ENCODE measurements at places on chromosomes 1 and 21. TPM values are rescaled to one million over a fixed set of nuclear protein-coding genes. Genes with fewer than 3 reads are reported as not detected.

DNA sequence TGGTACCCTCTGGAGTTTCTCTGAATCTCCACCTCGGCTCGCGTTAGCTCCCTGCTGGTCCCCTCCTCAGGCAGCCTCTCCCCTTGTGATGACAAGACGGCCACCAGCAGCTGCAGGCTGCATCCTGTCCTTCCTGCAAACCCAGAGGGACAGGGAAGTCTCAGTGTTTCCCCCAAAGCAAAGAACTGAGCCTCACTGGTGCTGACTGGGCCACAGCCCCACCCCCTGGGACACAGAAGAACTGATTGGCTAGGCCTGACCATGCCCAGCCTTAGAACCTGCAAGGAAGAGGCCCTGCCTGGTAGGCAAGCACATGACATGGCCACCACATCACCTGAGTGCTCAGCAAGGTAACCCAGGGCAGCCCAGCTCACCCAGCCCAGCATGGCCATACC lies 34.6 kb downstream of the TMEM51 start:
- H3K4me3 ChIP-seq, result no peak overlapping the region
- H3K4me1 ChIP-seq, result no peaks in the 10 kb centered on the region
- H3K36me3 ChIP-seq, result no peaks in the 10 kb centered on the region
- H3K27ac ChIP-seq, result no peak overlapping the region

The CFHR5 gene
- not detected for total RNA-seq

- no peak overlapping the region for H3K27ac ChIP-seq
- no peaks in the 10 kb centered on the region for H3K4me1 ChIP-seq
- H3K27me3 ChIP-seq, result peaks cover 62% of the 10 kb centered on the region
- no peak for DNase-seq
- H3K4me3 ChIP-seq, result no peak overlapping the region
These were observed 57.9 kb upstream of the FMOD start for GRCh38 chr1:203408486-203409481.

The RGS1 gene
- total RNA-seq, result 35.7 TPM

DNA sequence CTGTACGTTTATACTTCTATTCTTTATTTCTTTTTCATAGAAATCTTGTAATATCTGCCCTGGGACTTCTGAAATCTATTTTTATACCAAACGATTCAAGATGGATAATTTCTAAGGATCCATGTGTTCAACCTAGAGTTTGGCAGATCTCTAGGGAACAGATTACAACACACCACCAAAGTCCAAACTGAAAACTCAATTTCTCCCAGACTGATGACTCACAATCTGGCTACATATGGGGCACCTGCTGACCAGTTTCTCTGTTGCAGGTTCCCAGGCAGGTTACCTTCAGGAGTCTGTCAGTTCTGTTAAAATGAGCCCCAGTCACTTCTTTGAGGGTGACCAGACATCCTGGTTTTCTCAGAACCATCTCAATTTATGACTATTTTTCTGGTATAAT lies 439.4 kb downstream of the GPATCH2 start:
- no peaks in the 10 kb centered on the region for H3K36me3 ChIP-seq
- no peak overlapping the region for H3K27ac ChIP-seq

The DCST2 gene
- total RNA-seq, result 0.29 TPM

DNA sequence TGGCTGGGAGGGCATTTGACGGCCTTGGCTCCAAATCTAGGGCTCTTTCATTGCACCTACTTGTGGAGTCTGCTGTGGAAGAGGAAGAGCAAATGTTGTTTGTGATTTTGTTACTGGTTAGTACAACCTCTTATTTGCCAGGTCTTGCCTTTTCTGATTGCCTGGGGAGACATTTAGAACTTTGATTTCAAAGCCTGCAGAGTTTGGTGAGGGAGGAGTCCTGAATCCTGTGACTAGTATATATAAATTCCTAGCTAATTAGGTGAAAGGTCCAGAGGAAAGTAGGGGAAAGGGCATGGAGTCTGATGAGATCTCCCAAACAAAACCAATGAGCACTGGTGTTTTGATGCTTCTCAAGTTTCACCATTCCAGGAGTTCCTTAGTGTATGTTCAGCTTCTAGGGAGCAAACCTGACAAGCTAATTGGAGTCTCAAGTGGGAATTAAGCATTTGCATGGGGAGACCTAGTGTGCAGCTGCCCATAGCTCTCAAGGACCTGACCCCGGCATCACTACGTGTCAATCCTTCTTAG lies 5.1 kb upstream of the HMGCS2 start:
- no peaks in the 10 kb centered on the region for H3K4me1 ChIP-seq
- no peak overlapping the region for H3K27ac ChIP-seq
- peaks cover 42% of the 10 kb centered on the region for H3K27me3 ChIP-seq
- DNase-seq, result peak; percentile 21
- no peak overlapping the region for H3K4me3 ChIP-seq
- H3K36me3 ChIP-seq, result no peaks in the 10 kb centered on the region

DNA sequence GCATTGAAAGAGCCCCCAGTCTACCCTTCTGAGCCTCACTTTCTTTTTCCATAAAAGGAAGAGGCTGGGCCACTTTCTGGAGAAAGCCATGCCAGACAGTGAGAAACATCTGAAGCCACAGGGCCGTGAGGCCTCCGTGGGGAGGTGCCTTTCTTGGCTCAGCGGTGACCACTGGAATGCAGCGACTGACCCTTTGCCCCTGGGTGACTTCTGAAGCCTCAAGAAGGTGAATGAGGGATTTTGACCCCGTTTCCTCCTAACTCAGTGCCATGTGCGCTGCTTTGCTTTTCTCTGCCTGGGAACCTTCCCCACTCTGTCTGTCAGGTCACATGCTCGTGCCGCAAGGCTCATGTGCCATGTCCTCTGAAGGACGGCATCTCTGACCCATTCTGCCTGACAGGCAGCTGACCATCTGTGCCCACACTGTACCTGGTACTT lies 44.7 kb upstream of the A3GALT2 start:
- H3K4me3 ChIP-seq, result no peak overlapping the region
- DNase-seq, result no peak
- no peaks in the 10 kb centered on the region for H3K27me3 ChIP-seq
- H3K4me1 ChIP-seq, result peaks cover 4% of the 10 kb centered on the region
- no peaks in the 10 kb centered on the region for H3K36me3 ChIP-seq

DNA sequence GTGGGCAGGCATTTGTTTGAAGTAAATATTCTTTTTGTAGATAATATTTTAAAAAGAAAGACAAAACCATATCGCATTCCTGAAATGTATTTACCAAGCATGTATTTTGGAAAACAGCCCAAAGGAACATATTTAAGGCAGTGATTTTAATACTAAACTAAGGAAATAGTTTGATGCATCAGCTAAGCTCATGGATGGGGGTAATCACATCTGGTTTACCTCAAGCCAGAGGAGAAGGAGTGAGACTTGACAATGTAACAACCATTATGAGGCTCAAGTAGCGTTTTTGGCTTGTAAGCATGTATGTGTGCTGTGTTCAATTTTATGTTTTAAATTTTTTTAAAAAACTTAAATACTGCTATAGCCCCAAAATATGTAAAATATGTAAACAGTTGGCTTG lies 390.5 kb downstream of the DISC1 start:
- no peaks in the 10 kb centered on the region for H3K27me3 ChIP-seq
- H3K4me3 ChIP-seq, result no peak overlapping the region
- no peak for DNase-seq
- no peak overlapping the region for H3K27ac ChIP-seq
- no peaks in the 10 kb centered on the region for H3K4me1 ChIP-seq
- H3K36me3 ChIP-seq, result no peaks in the 10 kb centered on the region

DNA sequence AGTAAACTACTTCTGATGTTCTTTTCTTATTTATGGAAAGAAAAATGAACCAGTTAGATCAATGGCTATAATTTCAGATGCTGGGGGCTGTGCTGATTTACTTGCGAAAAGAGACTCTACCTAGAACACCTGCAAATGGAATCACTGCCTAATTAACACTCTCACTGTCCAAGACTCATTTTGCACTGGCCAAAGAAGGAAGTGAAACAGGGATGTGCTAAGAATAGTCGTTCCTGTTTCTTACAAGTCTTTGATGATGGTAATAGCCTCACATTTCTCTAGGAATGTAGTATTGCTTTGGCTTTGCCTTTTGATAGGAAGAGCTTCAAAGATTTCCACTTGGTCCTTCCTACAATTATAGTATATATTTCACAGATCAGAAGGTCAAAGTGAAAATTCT lies 12.7 kb upstream of the TSNAX start:
- H3K27ac ChIP-seq, result no peak overlapping the region
- H3K4me1 ChIP-seq, result no peaks in the 10 kb centered on the region

DNA sequence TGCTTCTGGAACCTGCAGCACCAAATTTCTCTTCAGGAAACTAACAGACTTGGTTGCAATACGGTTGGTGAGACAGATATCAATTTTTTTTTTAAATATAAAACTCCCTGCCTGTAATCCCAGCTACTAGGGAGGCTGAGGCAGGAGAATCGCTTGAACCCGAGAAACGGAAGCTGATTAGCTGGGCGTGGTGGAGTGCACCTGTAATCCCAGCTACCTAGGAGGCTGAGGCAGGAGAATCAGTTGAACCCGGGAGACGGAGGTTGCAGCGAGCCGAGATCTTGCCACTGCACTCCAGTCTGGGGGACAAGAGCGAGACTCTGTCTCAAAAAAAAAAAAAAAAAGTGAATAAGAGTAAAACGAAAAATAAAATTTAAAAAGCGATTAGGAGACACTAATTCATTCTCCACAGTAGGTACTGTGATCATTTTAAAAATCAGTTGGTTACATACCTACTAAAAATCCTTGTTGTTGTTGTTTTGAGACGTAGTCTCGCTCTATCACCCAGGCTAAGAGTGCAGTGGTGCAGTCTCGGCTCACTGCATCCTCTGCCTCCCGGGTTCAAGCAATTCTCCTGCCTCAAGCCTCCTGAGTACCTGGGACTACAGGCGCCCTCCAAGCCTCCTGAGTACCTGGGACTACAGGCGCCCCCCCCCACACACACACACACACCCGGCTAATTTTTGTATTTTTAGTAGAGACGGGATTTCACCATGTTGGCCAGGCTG lies 796 bp upstream of the RBM8A start:
- DNase-seq, result no peak
- H3K27me3 ChIP-seq, result no peaks in the 10 kb centered on the region
- H3K4me1 ChIP-seq, result peaks cover 30% of the 10 kb centered on the region
- no peak overlapping the region for H3K27ac ChIP-seq

- no peak within 1 kb of the TSS for H3K4me3 ChIP-seq
- peaks cover 18% of the 10 kb centered on the region for H3K4me1 ChIP-seq
- no peak for DNase-seq
- H3K27ac ChIP-seq, result no peak within 1 kb of the TSS
- peaks cover 12% of the 10 kb centered on the region for H3K27me3 ChIP-seq
These were observed at the start of gene GJA5 for GRCh38 chr1:147760481-147761260. TSS of gene GJA5 (minus strand) at chr1:147760602. CDS start at chr1:147759238, 1,364 bp downstream.

The C1QC gene
- not detected for total RNA-seq

- H3K4me3 ChIP-seq, result no peak overlapping the region
- no peaks in the 10 kb centered on the region for H3K27me3 ChIP-seq
- no peak overlapping the region for H3K27ac ChIP-seq
- H3K36me3 ChIP-seq, result peaks cover 14% of the 10 kb centered on the region
These were observed 35.8 kb upstream of the HIVEP3 start for GRCh38 chr1:41954533-41954944.

DNA sequence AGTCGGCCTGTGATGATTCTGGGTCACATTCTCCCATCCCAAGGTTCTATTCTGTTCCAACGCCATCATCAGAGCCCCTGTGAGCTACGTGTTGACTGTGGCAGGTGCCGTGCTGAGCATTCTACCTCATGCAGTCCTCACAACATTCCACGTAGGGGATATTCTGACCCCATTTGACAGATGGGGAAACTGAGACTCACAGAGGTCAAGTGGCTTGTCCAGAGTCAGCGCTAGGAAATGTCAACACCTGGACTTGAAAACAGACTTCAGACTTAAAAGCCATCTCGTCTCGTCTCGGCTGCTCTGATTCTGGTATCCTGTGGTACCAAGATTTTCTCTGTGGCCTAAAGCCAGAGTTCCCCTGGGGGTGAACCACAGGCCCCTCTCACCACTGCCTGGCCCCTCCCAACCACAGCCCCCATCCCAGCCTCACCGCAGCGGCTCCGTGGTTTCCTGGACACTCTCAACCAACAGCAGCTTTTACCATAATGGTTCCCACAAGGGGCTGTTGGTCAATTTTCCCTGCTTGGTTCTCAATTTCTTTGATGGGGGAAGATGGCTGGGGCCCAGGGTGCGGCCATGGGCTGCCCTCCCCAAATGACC lies 39.6 kb downstream of the SDC3 start:
- H3K27ac ChIP-seq, result no peak overlapping the region
- no peaks in the 10 kb centered on the region for H3K36me3 ChIP-seq
- peak; percentile 58 for DNase-seq
- peaks cover 5% of the 10 kb centered on the region for H3K4me1 ChIP-seq

GRCh38 chr1:201659572-201659971 lies 120.6 kb downstream of the NAV1 start:
- H3K4me3 ChIP-seq, result no peak overlapping the region
- DNase-seq, result no peak
- H3K27ac ChIP-seq, result no peak overlapping the region

- peaks cover 3% of the 10 kb centered on the region for H3K36me3 ChIP-seq
- H3K4me3 ChIP-seq, result no peak overlapping the region
- H3K27ac ChIP-seq, result no peak overlapping the region
- no peak for DNase-seq
- H3K27me3 ChIP-seq, result no peaks in the 10 kb centered on the region
These were observed 31.5 kb downstream of the RIMS3 start for GRCh38 chr1:40633931-40634376.

DNA sequence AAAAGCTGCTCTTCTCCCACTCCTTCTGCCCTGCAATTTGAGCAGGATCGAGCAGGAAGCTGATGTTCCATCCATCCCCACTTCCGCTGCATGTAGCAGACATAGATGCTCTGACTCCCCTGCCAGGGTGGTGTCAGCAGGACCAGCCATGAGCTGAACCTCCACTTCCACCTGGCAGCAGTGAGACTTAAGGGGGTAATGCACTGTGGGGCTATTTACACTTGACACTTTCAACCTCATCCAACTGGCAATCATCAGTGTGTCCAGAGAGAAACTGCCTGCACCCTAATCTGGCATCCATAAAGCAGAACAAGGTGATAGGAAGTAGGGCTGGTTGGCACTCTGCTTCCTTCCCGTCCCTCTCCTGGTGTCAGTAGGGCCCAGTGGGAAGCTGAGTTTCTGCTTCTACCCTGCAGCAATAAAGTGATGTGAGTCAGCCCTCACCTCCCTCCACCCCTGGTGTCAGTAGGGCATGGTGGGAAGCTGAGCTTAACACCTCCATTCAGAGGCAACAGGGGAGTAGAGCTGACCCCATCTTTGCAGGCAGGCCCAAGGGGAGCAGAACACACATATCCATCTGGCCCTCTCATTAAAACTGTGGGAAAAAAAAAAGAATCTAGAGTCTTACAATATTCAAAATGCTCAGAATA lies 272.3 kb downstream of the PTPRU start:
- H3K4me1 ChIP-seq, result no peaks in the 10 kb centered on the region
- no peak overlapping the region for H3K4me3 ChIP-seq
- H3K27me3 ChIP-seq, result peaks cover 15% of the 10 kb centered on the region
- H3K27ac ChIP-seq, result no peak overlapping the region

The CBR3 gene
- total RNA-seq, result 16.1 TPM

DNA sequence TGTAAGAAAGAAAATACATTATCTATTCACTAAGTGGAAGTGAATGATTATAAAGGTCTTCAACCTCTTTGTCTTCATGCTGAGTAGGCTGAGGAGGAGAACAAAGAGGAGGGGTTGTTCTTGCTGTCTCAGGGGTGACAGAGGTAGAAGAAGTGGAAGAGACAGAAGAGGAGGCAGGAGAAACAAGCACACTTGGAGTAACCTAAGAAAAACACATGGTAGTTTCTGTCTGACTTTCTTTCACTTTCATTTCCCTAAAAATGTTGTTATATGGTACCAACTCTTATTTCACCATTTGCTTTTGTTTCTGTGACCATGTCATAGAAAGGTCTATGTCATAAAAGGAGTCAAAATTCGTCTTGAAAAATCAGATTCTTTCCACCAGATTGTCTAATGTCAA lies 696.6 kb upstream of the BRINP3 start:
- H3K4me1 ChIP-seq, result peaks cover 5% of the 10 kb centered on the region
- H3K36me3 ChIP-seq, result no peaks in the 10 kb centered on the region
- no peaks in the 10 kb centered on the region for H3K27me3 ChIP-seq
- DNase-seq, result no peak

All from activated CD8-positive, alpha-beta memory T cell treated with anti-CD3 and anti-CD28 coated beads, Interleukin-2, amount 10 ng/mL, durations not matched to agents 7 days and 5 days (primary cell).